ENCODE measurements at places on chromosomes 5 and 9.

GRCh38 chr5:61167382-61167781, 5.1 kb upstream of the SMIM15 start:
- no peak for DNase-seq

DNA sequence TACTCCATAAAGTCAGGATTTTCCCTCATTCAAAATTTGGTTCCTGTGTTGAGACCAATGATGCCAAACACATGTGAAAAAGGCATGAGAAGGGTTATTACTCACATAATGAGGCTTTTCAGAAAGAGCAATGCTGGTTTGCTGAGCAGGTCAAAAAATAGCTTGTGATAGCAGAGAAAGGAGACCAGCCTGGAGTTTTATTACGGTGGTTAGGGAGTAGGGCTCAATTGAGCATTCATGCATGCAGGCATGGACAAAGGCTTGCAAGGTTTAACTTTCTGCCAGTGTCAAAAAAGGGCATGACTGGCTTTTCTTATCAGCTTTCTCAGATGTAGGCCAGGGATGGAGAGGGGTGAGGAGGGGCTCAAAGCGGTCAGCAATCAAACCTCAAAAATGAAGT, 628.3 kb downstream of the DNAH5 start:
- DNase-seq, result no peak

- DNase-seq, result no peak
Observed at GRCh38 chr9:2288309-2288708, 273.2 kb downstream of the SMARCA2 start.

GRCh38 chr9:83444110-83444509, 94.1 kb downstream of the FRMD3 start:
- DNase-seq, result no peak

DNA sequence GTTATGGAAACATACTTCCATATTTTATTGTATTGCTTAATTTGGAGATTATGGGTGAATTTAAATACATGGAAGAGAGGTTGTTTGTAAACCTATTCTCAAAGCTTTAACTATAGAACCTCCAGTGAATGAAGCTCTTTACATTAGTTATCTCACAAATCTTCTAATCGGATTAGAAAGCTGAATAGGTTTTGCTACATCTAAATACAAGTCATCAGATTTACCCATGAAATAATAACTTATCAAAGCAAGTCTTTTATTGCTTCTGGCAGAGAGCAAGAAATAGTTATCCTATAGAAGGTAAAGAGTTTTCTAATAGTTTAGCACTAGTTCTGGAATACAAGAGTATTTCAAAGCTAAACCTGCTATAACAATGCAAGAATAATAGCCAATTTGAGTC, 104.4 kb upstream of the SREK1 start:
- DNase-seq, result no peak

DNA sequence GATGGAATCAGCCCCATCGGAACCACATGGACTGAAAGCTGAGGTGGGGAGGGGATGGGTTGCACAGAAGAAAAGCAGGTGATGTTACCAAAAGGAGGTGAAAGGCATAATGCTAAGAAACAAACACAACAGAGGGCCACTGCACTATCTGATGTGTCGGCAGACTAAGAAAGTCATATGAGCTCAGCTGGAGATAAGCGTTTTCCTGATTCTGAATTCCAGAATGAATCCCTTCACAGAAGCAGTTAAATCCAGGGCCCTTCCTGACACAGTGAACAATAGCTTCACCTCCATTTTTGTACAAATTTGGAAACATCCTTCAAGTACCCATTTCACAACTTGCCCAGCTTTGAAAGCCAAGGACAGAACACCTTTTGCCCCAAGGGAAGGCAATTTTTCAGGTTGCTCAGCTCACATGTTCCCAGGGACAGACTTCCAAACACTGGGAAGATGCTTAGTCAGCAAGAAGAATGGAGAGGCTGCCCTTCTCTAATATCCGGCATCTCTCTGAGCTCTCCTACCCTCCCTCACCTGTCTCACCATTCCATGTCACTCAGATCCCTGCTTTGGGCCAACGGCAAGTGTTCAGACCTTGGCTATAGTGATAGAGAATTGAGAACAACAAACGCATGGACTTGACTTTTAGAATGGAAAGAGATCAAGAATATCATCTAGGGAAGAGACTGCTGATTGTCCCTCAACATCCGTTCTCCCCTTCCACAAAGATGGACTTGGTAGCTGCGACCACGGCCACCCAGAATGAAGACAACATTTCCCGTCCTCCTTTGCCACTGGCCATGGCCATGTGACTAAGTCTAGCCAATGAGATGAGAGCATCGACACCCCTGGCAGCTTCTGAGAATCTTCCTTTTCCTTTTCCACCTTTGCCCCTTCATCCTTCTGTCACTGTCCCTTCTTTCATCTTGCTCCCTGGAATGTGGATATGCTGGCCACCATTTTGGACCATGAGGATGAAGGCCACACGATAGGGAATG, 68.6 kb upstream of the IL17B start:
- DNase-seq, result no peak

GRCh38 chr9:36208521-36209253, 18.0 kb downstream of the CLTA start:
- no peak for DNase-seq

- DNase-seq, result no peak
Observed at GRCh38 chr9:37949576-37949975, 45.6 kb upstream of the SLC25A51 start.

DNA sequence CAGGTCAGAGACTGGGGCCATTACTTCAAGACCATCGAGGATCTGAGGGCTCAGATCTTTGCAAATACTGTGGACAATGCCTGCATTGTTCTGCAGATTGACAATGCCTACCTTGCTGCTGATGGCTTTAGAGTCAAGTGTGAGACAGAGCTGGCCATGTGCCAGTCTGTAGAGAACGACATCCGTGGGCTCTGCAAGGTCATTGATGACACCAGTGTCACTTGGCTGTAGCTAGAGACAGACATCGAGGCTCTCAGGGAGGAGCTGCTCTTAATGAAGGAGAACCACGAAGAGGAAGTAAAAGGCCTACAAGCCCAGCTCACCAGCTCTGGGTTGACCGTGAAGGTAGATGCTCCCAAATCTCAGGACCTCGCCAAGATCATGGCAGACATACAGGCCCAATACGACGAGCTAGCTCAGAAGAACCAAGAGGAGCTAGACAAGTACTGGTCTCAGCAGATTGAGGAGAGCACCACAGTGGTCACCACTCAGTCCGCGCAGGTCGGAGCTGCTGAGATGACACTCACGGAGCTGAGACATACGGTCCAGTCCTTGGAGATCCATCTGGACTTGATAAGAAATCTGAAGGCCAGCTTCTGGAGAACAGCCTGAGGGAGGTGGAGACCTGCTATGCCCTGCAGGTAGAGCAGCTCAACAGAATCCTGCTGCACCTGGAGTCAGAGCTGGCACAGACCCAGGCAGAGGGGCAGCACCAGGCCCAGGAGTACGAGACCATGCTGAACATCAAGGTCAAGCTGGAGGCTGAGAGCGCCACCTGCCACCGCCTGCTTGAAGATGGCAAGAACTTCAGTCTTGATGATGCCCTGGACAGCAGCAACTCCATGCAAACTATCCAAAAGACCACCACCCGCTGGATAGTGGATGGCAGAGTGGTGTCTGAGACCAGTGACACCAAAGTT, 9.3 kb downstream of the NIPBL start:
- no peak for DNase-seq

Measured in colonic mucosa (tissue), 4 donors.